T-helper 17 cell (primary cell): ENCODE measurements at places on chromosomes 13 and 19. TPM values are rescaled to one million over a fixed set of nuclear protein-coding genes. Genes with fewer than 3 reads are reported as not detected.

GRCh38 chr19:1237027-1237659 lies 662 bp downstream of the CBARP start:
- H3K4me1 ChIP-seq = peaks cover 16% of the 10 kb centered on the region
- H3K36me3 ChIP-seq = no peaks in the 10 kb centered on the region
- H3K27me3 ChIP-seq = peaks cover 8% of the 10 kb centered on the region
- DNase-seq = no peak
- H3K4me3 ChIP-seq = peak overlapping the region; percentile 68
- no peak overlapping the region for H3K27ac ChIP-seq

GRCh38 chr13:73987618-73988017 lies 146.6 kb downstream of the KLF12 start:
- peak overlapping the region; percentile 36 for H3K4me3 ChIP-seq
- peaks cover 46% of the 10 kb centered on the region for H3K4me1 ChIP-seq
- no peaks in the 10 kb centered on the region for H3K27me3 ChIP-seq
- H3K27ac ChIP-seq = peak overlapping the region; percentile 87
- H3K36me3 ChIP-seq = peaks cover 2% of the 10 kb centered on the region
- no peak for DNase-seq

DNA sequence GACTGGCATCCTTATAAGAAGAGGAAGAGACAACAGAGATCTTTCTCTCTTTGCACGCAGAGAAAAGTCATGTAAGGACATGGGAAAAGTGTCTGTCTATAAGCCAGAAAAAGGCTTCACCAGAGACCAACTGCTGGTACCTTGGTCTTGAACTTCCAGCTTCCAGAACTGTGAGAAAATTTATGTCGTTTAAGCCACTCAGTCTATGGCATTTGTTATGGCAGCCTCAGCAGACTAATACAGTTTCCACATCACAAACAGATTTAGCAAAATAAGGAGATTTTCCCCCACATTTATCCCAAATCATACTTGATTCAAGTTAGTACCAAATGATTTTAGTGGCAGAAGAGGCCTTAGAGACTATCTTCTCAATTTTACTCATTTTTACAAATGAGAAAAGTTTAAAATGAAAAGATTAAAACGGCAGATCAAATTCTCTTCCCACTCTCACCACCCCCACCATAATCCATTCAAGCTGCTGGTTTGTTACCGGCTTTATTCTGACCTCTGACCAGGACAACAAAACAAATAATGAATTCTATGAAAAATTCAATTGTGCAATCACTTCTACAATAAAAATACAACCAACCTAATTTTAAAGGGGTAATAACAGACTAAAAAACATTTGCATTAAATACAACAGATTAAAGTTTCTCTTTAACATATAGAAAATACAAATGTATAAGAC lies 316.3 kb downstream of the TBC1D4 start:
- H3K4me3 ChIP-seq = no peak overlapping the region
- no peak overlapping the region for H3K27ac ChIP-seq
- DNase-seq = no peak

DNA sequence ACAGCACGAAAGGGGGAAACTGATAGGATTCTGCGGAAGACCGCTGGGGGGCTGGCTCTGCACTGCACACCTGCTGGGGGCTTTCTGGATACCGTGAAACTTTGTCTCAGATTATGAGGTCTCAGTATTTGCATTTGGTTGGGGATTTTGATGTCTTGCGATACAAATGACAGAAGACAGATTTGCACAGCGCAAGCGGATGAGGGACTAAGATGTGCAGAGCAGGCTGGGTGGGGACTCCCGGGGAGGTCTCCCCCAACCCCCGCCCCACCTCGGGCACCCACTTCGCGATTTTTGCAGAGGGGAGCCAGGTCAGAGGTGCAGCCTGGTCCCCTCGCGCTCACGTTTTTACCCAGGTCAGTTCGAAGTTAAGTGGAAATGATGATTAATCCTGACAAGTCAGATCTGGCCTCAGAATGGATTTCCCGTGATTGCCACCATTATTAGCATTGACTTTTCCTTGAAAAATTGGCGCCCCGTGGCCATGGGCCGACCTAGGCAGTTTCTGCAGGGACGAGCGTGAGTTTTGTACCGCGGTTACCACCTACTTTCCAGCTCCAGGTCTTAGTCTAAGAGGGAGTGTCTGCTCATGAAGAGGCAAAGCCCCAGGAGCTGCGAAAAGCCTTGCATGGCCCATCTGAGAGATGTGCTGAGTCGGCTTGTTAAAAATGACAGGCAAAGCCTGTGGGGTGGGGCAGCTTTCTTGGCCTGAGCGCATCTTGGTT lies 1.3 kb upstream of the GJB2 start:
- H3K27me3 ChIP-seq = peaks cover 61% of the 10 kb centered on the region
- H3K4me3 ChIP-seq = peak overlapping the region; percentile 89
- peaks cover 8% of the 10 kb centered on the region for H3K36me3 ChIP-seq
- no peak for DNase-seq
- peak overlapping the region; percentile 16 for H3K27ac ChIP-seq
- H3K4me1 ChIP-seq = peaks cover 22% of the 10 kb centered on the region

GRCh38 chr19:33340991-33341390 lies 32.5 kb upstream of the CEBPG start:
- H3K36me3 ChIP-seq = peaks cover 6% of the 10 kb centered on the region
- no peak overlapping the region for H3K27ac ChIP-seq
- no peak overlapping the region for H3K4me3 ChIP-seq
- H3K27me3 ChIP-seq = peaks cover 81% of the 10 kb centered on the region

- no peak overlapping the region for H3K27ac ChIP-seq
- peaks cover under 1% of the 10 kb centered on the region for H3K36me3 ChIP-seq
- H3K27me3 ChIP-seq = peaks cover 24% of the 10 kb centered on the region
- no peak for DNase-seq
- H3K4me3 ChIP-seq = no peak overlapping the region
Observed at GRCh38 chr13:106614874-106615273, 46.9 kb upstream of the ARGLU1 start.

- no peaks in the 10 kb centered on the region for H3K4me1 ChIP-seq
- H3K4me3 ChIP-seq = no peak overlapping the region
- peaks cover 16% of the 10 kb centered on the region for H3K27me3 ChIP-seq
- no peak for DNase-seq
- H3K27ac ChIP-seq = no peak overlapping the region
- no peaks in the 10 kb centered on the region for H3K36me3 ChIP-seq
Observed at GRCh38 chr13:31686670-31687425, 52.5 kb upstream of the RXFP2 start.

GRCh38 chr13:37995092-37995491 lies 125.5 kb upstream of the TRPC4 start:
- H3K4me3 ChIP-seq = no peak overlapping the region
- H3K27me3 ChIP-seq = no peaks in the 10 kb centered on the region
- H3K36me3 ChIP-seq = no peaks in the 10 kb centered on the region
- DNase-seq = no peak

The KIR2DL3 gene
- not detected for total RNA-seq

The SPACA4 gene
- not detected for total RNA-seq

The ADPRHL1 gene
- 0.21 TPM for total RNA-seq

The MARCHF2 gene
- total RNA-seq = 26.9 TPM
